ENCODE measurements at places on chromosomes 7 and 10. TPM values are rescaled to one million over a fixed set of nuclear protein-coding genes. Genes with fewer than 3 reads are reported as not detected.

MSMB gene
- not detected for total RNA-seq

MARVELD1 gene
- total RNA-seq = 59.5 TPM

- DNase-seq = no peak
These were observed 590.9 kb upstream of the ANKRD30A start for GRCh38 chr10:36534471-36535002.

- no peak for DNase-seq
These were observed 1036.8 kb upstream of the POT1 start for GRCh38 chr7:125966278-125967048.

RGS10 gene
- total RNA-seq = 30.0 TPM

DNA sequence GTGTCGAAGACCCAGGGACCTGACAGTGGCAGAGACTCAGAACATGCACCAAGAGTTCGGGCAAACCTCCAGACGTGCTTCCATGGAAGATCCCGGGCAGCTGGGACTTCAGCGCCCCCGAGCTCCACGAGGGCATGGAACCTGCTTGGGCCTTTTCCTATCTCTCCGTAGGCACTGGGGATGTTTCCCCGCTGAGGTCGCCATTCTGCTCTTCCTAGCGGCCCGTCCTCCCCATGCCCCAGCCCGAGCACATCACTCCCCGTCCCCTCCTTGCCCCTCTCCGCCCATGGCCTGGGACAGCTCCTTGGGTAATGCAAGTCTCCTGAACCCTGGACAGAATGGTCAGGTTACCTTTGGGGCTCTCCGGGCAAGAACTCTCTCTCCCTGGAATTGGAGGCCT, 32.3 kb upstream of the SHH start:
- DNase-seq = peak; percentile 42

DNA sequence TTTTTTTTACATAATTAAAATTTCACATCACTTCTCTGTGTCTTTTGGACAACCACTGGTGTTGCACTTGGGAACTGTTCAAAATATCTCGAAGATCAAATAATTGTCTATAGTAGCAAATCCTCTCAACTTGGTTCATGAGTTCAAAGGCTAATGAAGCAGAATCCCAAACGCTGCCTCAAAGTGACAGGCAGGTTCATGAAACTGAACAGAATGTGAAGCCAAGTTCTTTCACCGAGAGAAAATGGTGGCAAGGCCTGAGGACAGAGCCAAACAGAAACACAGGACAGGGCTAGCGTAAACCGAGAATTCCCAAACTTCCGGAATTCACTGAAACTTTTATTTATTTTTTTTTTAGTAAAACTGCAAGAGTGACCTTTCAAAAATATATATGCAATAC, 21.1 kb downstream of the SMURF1 start:
- DNase-seq = no peak

DNA sequence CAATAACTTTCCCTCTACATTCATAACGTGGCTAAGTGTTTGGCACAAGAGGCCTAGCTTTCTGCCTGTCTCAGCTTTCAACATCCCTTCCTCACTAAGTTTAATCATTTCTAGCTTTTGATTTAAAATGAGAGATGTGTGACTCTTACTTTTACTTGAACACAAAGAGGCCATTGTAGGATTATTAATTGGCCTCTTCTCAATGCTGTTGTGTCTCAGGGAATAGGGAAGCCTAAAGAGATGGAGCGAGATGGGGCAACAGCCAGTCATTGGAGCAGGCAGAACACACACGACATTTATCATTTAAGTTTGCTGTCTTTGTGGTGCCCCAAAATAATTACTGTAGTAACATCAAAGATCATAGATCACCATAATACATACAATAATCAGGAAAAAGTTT, 167.1 kb upstream of the TRIM24 start:
- DNase-seq = no peak

DNA sequence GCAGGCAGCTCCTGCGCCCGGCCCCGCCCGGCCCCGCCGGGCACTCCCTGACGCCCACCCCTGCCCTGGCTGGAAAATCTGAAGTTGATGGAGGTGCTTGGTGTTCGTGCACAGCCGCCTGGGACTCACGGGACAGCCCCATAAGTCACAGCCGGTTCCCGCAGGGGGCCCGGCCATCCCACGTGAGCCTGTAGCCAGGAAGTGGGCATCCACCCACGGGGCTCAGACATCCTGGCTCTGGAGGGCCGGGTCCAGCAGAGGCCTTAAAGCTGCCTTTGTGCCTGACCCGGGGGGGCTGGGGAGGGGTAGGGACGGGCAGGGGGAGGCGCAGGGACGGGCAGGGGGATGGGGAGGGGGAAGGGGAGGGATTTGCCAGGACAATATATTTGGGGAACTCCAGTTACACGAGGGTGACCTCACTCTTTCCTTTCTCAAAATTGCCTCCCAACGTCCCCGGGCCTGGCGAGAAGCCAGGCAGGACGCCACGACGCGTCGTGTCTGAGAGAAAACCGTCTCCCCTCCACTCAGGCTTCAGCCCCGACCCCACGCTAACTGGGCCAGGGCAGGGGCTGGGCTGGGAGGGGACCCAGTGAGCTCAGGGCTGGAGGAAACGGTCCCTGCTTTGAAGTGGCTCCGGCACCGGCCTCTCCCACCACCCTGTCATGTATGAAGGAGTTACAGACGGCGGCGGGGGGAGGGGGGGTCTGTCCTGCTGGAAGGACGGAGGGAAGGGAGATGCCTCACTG, 82.1 kb upstream of the PDGFA start:
- peak; percentile 78 for DNase-seq

DNA sequence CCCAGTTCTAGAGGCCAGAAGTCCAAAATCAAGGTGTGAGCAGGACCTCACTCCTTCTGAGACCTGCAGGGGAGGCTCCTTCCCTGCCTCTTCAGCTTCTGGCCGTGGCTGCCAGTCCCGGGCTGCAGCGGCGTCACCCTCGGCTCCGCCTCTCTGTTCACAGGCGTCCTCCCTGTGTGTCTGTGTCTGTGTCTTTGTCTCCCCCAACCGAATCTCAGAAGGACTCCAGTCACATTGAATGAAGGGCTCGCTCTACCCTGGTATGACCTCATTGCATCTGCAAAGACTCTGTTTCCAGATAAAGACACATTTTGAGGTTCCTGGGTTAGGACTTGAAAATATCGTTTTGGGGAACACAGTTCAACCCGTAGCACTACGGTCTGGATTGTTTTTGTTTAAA, 33.1 kb upstream of the GALNT11 start:
- peak; percentile 67 for DNase-seq

SFRP5 gene
- total RNA-seq = 292 TPM

GRCh38 chr7:33901199-33901598, 4.1 kb upstream of the BMPER start:
- no peak for DNase-seq

DNA sequence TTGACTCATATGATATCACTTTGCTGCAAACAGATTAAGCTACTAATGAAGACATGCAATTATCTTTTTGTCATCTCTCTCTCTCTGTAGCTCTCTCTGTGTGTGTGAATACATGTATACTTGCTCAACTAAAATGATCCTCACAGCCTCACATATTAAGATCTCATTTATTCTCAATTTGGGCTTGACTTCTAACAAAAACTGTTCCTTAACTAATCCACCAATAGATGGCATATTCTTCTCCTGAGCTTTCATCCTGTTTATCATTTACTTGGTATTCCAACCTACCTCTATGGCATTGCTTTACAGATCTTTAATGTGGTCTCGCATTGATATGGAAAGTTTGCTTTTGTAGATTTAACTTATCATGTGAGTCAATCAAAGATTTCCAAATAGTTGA, 540.4 kb downstream of the CNTNAP2 start:
- no peak for DNase-seq

- DNase-seq = no peak
These were observed 38.4 kb upstream of the TMEM273 start for GRCh38 chr10:49226594-49226993.

GRCh38 chr10:132310701-132311337, 3.1 kb upstream of the STK32C start:
- DNase-seq = peak; percentile 51

DNA sequence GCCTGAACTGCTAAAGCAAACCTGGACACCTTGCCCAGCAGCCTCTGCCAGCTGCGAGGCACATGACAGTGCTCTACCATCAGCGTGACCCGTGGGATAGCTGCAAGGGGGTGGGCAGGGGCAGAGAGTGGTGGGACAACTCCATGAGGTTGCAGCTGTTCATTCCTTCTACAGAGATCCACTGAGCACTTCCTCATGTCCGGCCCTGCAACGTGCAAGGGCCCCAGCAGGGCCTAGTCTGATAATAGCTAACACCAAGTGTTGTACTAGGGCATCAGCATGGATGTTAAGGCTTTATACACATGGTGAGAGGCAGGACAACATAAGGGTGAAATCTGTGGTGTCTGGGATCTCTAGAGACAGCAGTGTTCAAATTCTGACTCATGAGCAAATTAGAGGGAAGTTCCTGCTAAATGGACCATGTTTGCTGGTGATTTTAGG, 14.3 kb downstream of the NOD1 start:
- no peak for DNase-seq

GRCh38 chr10:120431251-120431651, 25.8 kb upstream of the PLPP4 start:
- DNase-seq = no peak

DNA sequence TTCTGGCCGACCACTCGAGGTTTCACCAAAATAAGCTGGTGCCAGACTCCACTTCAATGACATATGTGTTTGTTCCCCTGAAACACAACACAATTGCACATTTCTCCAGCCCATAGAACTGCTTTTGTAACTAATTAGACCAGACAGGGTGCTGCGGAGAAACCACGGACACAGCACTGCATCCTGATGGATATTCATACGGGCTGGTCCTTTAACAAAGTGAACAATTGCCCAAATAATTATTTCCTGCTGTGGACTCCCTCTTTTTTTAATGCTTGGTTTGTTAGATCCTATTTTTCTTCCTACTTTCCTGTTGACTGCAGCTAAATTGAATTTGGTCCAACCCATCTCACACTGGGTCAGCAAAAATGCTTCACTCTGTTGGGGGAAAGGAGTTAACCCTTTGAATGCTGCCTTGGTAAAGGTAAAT, 198.6 kb upstream of the BMPER start:
- DNase-seq = no peak

NEUROD6 gene
- not detected for total RNA-seq

DNA sequence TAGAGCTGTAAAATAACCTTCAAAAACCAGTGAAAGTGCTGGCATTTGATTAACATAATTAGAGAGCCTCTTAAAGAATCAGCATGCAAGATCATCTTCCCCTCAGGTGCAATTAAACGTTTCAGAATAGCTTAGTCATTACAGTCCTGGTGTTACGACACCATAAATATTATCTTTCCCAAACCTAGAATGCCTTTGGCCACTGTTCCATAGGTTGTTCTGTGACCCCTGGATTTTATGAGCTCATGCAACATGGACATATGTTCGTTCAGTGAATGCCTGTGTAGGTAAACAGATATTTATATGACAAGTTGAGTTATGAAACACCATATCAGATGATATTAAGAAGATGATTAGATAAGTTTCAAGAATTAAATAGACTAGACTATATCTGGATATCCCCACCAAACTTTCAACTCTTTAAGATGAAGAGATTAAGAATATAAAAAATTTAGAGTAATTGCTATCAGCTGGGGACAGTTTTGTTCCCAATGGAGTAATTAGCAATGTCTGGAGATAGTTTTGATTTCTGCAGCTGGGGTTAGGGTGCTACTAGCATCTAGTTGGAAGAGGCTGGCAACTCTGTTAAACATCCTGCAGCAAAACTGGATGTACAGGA, 263.5 kb upstream of the DKK1 start:
- no peak for DNase-seq

DNA sequence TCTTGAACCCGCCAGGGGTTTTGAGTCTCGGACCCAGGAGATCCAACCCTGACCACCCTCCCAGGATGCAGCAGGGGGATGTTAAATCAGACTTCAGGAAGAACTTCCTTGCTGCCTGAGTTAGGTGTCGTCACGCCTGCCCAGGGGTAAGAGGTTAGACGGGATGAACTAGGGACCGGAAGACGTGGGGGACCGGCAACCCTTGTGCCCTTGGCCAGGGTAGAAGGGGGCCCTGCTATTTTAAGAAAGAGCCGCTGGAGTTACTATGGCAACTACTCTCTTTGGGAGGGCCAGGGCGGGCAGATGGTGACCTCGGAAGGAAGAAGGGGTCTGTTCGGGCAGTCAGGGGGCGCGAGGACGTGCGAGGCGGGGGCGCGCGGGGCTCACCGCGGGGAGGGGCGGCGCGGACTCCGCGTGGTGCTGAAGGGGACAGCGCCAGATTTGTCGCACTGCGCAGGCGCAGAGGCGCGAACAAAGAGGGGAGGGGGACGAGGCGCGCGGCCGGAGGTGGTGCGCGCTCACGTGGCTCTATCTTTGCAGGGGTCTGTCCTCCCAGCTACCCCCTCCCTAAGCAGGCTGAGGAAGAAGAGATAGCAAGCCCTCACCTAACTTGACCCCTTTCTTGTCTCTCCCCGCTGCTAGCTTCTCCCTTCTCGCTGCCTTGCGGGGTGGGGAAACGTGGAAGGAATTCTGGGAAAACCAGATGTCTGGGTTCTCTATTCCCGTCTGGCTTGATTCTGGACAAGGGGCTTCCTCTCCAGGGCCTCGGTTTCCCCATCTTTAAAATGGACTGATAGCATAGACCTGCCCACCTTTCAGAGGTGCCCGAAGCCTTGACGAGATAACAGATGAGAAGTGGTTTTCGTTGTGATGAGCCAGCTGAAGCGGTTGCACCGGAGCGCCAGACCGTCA, 940 bp upstream of the PSD start:
- DNase-seq = peak; percentile 79

TMEM236 gene
- total RNA-seq = 0.49 TPM

GRCh38 chr10:112235920-112236319, 47.3 kb upstream of the TECTB start:
- DNase-seq = no peak

DNA sequence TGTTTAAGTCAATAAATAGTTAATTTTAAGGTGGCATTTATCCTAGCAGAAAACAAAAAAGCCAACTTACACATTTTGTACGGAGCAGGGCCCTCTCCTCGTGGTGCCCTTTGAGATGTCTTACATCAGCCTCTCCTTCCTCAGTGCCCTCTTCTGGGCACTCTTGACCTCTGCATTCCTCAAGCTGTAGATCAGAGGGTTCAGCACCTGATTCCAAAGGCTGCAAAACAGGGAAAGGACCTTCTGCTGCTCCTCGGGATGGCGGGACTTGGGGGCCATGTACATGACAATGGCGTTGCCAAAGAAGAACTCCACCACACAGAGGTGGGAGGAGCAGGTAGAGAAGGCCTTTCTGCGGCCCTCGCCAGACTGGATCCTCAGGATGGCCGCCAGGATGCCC, 4.6 kb upstream of the OR2A14 start:
- no peak for DNase-seq

ESYT2 gene
- total RNA-seq = 103 TPM

DNA sequence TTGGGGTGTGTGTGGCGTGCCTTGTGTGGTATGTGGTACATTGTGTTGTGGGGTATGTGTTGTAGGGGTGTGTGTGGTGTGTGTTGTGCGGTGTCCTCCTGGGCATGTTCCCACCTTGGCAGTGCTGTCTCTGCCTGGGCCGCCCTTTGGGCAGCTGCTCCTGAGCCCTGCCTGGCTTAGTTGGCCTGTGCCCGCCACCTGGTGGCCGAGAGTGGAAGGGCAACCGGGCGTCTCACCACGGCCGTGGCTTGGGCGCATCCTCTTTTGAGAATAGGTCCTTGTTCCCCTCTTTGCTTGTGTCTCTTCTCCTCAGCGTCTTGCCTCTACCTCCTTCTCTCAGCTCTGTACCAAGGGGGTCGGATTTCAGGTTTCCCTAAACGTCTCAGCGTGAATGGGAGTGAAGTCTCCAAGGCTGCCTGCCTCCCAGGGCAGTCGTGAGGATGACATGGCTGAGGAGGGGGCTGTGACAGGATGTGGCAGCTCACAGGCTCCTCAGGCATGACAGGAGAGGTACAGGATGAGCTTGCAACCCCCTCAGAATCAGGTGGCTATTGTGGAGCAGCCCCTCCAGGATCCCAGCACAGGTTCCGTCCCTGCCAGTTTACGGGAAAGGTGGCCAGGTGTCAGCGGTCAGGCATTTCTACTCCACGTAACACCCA, 98.4 kb upstream of the PODXL start:
- peak; percentile 94 for DNase-seq

All from sciatic nerve (tissue), 2 donors.